NCI-H774 (cell line): ENCODE measurements at places on chromosomes 3 and 15.

- DNase-seq, result no peak
Measured at GRCh38 chr3:125054449-125055329, 1.1 kb downstream of the HEG1 start.

- DNase-seq, result peak; percentile 59
Measured at GRCh38 chr3:134374791-134375581, 739 bp upstream of the AMOTL2 start.

DNA sequence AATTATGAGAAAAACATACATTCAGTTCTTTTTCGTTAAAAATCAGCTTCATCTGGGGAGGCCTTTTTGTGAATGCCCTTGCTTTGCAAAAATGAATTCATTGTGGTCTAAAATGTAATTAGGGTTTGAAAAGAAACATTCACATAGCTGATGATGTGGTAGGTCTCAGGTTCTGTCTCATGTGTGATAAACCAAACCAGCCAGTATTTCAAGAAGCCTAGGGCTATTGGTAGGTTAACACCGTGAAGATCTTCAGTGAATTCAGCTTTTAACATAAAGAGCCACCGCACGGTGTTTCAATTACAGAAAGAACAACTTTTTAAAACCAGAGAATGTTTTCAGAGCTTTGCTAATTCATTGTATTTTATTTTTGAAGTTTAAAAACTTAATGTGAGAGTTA lies 41.9 kb downstream of the CTNNB1 start:
- no peak for DNase-seq

DNA sequence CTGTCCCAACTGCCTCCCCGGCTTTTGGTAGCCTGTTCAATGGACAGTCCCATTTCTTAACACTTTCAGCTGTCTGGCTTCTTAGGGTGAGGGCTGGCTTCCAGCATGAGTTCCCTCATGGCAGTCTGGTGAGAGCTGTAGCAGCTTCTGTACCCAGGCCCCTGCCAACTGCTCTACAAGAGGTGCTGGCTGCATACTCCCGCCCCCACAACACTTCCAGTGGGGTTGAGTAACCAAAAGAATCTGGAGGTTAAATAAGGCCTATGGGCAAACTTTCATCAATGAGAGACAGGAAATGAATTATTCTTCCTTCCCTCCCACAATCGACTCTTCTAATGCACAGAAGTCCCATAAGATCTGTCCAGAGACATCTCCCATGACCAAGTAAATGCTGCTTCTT lies 145.0 kb downstream of the NEK10 start:
- no peak for DNase-seq

GRCh38 chr3:129063841-129064482 lies 3.4 kb downstream of the GP9 start:
- no peak for DNase-seq

GRCh38 chr15:101004500-101004899 lies 85.3 kb downstream of the LRRK1 start:
- DNase-seq, result no peak

DNA sequence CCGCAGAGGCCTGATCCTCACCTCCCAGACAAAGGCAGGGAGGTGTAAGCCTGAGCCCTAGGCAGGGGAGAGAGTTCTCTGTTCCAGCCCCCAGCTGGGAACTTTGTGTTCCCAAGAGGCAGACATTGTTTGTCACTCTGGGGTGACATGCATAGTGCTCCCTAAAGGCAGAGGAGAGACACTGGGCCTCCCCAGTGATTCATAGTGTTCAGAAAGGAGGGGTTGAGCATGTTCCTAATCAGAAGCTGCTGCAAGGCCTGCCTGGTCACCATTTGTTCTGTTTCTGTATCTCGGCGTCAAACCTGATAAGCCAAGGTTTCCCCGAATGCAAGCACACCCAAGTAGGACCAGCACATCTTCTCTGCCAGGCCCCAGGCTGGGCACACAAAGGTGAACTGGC lies 24.0 kb upstream of the SLC6A6 start:
- no peak for DNase-seq

DNA sequence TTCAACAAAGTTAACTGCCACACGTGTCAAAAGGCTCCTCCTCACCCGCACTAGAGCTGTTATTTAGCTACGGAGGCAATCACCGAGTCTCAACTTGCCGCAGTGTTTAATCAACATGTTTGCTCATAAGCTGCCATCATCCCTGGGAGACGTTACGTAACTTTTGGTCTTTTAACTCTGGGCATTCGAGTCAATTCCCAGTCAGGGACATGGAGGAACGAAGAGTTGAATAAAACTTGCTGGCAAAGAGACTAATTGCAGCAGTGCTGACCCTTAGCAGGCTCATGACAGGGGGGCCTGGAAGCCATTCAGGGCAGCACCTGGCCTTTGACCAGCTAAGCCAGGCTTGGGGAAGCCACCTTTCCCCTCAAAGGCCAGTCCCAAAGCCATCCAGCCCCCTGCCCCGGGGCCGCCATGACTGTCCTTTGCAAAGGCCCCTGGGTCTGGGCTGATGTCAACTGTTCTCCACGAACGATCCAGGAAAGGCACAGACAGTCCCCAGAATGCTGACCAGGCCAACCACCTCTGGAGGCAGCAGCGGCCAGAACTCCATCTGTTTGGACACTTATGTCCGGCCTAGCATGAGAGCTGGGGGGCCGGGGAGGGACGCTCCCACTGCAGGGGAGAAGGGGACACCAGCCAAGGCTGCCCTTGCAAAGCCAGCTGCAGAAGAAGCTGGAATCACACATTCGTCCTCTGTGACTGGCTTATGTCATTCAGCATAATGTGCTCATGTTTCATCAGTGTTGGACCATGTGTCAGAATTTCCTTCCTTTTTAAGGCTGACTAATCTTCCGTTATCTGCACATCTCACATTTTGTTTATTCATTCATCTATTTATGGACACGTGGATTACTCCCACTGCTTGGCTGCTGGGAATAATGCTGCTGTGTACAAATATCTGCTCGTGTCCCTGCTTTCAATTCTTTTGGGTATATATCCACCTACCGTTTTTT lies 43.7 kb downstream of the PCSK6 start:
- no peak for DNase-seq

GRCh38 chr15:67117370-67117769 lies 52.0 kb downstream of the SMAD3 start:
- DNase-seq, result no peak

- DNase-seq, result no peak
Measured at GRCh38 chr3:4928277-4928789, 50.9 kb upstream of the BHLHE40 start.
